ENCODE measurements at places on chromosomes 6 and 20.

GRCh38 chr6:148873154-148873553 is 126.3 kb downstream of the UST start:
- DNase-seq, result no peak

GRCh38 chr20:15544742-15545141 is 1028.5 kb downstream of the KIF16B start:
- no peak for DNase-seq

DNA sequence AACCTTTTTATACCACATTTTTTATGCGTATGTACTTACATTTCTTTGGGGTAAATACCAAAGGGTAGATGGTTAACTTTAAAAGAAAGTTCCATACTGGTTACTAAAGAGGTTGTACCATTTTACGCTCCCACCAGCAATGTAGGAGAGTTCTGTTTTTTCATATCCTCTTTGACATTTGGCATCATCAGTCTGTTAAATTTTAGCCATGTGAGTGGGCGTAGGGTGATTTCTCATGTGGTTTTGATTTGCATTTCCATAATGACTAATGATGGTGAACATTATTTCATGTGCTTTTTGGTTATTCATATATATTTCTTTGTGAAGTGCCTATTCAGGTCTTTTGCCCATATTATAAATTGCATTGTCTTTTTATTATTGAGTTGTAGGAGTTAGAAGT is 194.2 kb downstream of the PRL start:
- no peak for DNase-seq

DNA sequence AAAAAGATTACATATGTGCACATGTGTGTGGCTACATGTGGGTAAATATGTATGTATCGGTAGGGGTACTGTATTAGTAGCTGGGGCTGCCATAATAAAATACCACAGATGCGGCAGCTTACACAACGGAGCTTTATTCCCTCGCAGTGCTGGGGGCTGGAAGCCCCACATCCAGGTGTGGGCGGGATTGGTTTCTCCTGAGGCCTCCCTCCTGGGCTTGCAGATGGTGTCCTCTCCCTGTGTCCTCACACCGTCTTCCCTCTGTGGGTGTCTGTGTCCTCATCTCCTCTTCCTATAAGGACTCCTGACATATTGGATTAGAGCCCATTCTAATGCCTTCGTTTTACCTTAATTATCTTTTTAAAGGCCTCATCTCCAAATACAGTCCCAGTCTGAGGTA is 97.7 kb downstream of the LY86 start:
- no peak for DNase-seq

DNA sequence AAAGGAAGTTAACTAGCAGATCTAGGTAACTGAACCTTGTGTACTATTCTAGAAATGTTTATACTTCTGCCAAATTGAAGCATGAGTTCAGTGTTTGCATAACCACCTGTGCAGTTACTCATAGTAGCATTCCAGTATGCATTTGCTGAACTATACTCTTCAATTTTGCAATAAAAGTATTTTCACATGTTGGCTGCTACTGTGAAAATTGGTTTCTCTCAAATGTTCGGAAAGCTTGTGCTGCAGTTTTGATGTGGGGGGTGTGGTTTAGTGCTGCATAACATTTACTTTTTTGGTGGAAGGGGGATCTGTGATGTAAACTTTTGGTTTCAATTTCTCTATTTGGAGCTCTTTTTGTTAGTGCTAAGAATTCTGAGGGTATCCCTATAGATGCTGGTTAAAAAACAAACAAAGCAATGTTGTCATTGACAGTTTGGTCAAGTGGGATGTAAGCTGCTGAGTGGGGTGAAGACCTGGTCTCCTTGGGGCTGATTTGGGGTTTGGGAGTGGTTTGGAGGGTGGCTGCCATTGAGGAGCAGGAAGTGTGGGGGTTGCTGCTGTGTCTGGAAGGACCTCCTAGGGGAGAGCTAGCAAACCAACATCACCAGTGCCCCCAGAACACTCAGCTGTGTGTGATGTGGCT is 87.8 kb downstream of the CARMIL1 start:
- peak; percentile 15 for DNase-seq

- peak; percentile 13 for DNase-seq
Observed at GRCh38 chr6:5580736-5581581, 319.6 kb downstream of the FARS2 start.

DNA sequence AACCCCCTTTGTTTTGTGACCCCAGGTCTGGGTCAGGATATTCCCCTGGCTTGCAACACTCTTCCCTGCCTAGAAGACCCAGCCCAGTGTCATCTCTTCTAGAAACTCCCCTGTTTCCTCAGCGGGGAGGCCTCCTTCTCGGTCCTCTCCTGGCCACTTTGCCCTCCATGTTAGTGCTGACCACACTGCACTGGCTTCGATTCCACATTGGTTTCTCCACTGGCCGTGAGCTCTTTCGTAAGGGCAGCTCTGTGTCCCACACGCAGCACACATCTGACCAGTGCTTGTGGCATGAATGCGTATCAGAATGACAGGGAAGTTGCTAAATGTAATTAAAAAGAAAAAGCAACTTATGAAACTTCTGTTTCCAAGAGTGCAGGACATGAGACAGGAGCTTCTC is 49.4 kb upstream of the FNDC1 start:
- DNase-seq, result peak; percentile 39

DNA sequence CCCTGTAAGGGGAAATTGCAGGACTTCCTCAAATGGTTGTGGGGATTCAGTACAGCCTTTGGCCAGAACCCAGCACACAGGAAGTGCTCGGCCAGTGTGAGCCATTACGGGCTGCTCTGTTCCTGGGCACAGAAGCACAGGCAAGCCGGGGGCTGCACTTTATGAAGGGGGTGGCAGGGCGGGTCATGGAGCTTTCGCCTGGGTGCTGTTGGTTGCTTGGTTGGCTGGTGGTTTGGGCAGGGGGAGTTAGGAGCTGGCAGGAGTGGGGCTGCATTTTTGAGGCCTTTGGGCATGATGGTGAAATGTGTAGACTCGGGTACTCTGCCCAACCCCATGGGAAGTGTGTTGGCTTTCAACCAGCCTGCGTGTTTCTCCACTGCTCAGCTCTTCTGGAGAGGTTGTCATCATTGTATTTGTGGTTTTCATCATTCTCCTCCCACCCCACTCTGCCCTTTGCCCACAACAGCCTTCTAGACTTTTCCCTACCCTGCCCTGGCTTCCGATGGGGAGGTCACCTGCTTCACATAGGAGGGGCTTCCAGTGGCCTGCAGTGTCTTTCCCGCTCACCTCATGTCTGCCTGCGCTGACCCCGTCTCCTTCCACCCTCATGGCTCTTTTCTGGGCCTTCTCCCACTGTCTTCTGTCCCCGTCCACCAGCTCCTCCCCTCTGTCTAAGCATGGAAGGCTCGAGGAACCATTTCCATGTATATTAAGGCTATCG is 16.1 kb upstream of the RBM38 start:
- peak; percentile 61 for DNase-seq

DNA sequence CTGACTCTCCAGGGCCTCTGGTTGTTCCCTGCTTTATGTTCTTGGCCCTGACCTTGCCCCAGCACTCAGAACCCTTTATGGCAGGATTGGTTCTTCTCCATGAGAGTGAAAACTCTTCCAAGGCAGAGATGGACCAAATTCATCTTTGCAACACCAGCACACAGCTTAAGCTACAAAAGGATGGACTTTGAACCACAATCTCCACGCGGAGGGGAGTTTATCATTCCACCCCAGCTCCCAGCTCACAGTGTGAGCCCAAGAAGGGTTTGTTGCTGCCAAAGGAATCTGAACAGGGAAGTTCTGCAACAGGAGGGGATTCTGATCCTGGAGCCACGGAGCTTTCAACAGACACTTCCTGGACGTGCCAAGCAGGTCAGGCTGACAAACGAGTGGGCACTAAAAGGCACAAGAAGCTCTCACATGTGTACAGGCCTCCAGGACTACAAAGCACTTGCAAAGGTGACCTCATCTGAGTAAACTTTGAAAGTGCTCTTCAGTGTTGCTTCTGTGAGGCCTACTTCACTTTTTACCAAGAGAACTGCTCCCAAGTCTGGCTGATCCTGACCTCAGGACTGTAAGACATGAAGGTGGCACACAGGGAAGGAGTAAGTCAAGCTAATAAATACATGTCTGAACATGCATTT is 8.9 kb downstream of the FITM2 start:
- DNase-seq, result no peak

GRCh38 chr6:142121342-142121741 is 11.4 kb upstream of the GJE1 start:
- DNase-seq, result no peak

DNA sequence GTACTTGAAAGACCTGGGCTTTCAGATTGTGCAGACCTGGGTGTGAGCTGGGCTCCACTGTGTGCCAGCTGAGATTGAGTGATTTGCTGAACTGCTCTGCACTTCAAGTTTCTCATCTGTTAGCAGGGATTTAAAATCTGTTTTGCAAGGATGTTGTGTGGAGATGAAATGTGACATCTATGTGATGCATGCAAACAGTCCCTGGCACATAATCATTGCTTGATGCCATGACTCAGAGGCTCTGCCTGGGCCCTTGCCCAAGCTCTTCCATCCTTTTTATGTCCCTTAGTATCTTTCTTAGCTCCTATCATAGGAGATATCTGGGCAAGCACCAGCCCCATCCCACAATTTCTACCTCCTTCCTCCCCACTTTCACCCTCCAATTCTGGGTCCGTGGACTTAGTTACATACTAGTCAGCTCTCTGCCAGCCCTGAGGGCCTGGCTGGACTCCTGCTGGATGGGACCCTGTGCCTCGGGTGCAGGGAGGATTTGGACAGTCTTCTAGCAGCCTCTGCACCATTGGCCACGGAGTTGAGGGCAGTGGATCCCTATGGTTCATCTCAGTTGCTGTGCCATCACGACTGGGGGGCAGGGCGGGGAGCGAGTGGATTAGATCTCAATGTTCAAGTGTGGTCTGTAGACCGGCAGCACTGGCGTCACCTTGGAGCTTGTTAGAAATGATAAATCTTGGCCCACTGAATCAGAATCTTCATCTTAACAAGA is 103.6 kb downstream of the MAP3K7 start:
- DNase-seq, result no peak

DNA sequence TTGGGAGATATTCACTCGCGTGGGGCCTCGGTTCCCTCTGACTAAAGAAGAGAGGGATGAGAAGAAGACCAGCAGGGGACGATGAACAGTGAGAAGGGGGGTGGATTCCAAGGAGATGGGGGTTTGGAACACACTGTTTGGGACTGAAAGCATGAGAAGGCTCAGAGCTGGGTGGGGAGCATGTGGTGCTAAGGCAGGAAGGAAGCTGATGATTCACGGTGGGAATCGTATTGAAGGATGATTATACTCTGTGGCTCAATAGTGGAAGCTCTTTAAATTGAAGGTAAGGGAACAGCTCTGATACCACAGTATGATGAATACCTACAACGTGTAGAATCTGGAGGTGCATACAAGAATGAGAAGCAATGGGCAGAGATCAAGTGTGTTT is 117.5 kb upstream of the KCNK16 start:
- no peak for DNase-seq

DNA sequence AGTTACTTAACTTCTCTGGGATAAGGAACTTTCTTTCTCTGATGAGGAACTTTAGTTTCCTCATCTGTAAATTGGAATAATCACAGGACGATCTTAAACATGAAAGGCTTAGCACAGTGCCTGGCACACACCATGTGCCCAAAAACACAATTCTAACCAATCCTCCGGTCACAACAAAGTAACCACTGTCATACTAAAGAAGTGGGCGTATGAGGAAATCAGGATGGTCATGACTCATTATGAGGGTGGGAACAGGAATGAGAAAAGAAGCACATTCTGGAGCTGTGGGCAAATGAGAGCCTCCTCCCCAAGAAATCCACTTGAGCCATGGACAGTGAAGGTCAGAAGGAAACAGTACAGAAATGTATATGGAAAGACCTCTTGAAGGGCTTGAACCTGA is 82.9 kb downstream of the LRFN2 start:
- DNase-seq, result no peak

DNA sequence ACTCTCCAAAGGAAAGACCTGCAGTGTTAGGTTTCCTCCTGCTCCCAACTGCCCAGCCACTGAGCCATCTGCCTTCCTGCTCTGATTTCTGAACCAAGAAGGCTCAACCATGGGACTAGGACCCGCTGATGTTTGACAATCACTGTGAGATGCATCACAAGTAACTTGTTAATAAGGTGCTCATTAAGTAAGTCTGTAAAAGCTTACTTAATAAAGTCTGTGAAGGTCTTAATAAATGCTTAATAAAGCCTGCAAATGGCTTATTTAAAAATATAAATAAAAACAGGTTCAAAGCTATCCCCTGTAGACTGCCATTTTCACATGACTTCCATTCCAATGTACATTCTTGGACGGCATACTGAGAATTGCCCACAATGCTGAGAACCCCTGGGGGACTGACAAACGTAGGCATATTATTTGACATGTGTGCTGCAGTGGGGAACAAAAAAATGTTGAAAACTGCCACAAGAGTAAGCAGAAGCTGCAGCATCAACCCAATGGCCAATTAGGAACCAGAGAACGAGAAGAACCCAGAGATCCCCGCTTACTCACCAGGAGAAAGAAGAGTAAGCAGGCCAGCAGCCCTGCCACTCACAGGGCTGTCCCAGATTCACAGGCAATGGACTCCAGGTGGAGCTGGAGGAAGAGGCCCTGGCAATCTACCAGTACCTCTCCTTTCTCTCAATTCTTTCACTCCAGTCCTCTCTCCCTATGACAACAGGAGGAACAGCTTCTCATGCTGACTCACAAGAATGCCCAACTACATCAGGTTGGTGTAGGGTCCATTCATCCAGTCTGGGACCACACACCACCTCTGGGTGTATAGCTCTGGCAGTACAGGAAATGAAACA is 19.5 kb downstream of the KIF13A start:
- DNase-seq, result no peak

GRCh38 chr20:32636821-32637220 is 36.9 kb downstream of the C20orf203 start:
- no peak for DNase-seq

- no peak for DNase-seq
Observed at GRCh38 chr20:15642676-15643075, 930.6 kb downstream of the KIF16B start.

DNA sequence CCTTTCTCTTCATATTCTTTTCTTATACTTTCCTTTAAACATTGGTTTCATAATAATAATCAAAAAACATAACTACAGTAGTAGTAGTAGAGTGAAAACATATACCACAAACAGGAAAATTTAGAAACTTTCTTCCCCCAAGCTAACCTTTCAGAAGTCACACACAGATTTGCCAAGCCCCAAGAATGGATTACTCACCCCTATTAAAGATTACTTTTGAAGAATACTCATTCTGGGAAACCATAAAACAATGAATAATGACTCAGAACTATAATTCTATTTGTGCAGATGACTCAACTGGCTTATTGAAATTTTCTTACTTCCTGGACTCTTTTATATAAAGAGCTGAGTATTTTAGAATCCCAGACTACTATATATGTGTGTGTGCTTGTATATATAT is 119.4 kb upstream of the GJE1 start:
- no peak for DNase-seq

Measured in CD4-positive, alpha-beta T cell treated with Interferon gamma for 1 hour (primary cell).